ENCODE measurements at places on chromosomes 12 and 14.

DNA sequence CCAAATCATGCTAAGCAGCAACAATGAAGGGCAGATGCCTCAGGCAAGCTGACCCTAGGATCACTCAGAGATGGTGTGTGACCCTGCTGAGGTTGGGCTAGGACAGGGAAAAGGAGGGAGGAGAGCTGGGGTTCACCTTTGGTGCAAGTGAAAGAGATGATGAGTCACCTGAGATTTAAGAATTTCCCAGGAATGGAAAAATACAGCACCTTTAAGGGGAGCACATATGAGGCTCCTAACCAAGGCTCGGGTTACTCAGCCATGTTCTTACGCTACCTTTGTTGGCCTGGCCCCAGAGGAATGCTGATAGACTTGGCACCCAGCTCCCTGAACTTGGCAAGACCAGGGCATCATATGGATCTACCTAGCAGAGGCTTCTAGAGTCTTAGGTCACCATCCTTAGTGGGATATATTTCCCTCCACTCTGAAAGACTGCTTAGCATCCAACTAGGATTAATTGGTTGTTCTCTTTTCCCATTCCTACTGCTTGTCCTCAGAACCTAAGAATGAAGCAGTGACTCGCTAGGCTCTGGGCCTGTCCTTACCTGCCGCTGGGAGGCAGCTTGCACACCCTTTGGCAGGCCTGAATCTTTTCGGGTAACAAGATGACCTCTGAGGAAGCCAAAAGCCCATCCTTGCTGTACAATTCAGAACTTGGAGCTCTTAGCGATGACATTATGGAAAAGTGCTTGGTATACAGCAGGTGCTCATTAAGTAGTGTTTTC lies 4.0 kb upstream of the NAA25 start:
- DNase-seq: peak; percentile 31

- no peak for DNase-seq
These were observed 37.5 kb upstream of the COL2A1 start for GRCh38 chr12:48041591-48042423.

- no peak for DNase-seq
These were observed 193.9 kb upstream of the DDHD1 start for GRCh38 chr14:53346988-53347387.

GRCh38 chr12:118058881-118059280 lies 2.1 kb downstream of the WSB2 start:
- DNase-seq: peak; percentile 34

DNA sequence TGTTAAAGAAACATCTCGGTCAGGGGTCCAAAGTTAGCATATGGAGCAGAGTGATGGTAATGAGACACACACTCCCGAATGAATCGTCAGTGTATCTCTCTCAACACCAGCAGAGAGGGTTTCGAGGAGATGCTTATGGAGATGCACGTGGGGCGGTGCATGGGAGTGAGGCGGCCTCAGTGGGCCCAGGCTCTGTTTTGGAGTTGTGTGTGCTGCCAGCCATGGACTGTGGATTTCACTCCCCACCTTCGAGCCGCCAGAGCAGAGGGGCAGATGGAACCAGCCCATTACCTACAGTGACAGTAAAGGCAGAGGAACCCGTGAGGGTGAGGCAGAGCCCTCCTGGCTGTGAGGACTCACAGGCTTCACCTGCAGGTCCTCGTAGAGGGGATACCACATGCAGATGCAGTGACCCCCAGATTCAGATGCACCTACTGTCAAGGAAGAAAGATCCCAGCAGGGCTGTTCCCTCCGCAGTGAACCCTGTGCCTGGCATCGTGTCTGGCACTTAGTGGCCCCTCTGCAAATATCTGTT lies 68.2 kb downstream of the WDR20 start:
- no peak for DNase-seq
